Prostate gland (tissue), 2 donors: ENCODE measurements at places on chromosomes 1 and 21.

- no peak for DNase-seq
Measured at GRCh38 chr1:116567790-116568661, 2.8 kb downstream of the CD58 start.

- DNase-seq: no peak
Measured at GRCh38 chr1:198595765-198596164, 43.1 kb upstream of the PTPRC start.

GRCh38 chr1:25106352-25106751, 126.0 kb downstream of the SYF2 start:
- no peak for DNase-seq

GRCh38 chr1:162065016-162065415, 4.5 kb upstream of the NOS1AP start:
- no peak for DNase-seq

GRCh38 chr1:44677201-44677766, 2.8 kb downstream of the ARMH1 start:
- DNase-seq: no peak

GRCh38 chr1:248849637-248850036, 9.2 kb downstream of the ZNF692 start:
- DNase-seq: no peak

GRCh38 chr1:222786121-222786520, 28.7 kb upstream of the DISP1 start:
- no peak for DNase-seq

DNA sequence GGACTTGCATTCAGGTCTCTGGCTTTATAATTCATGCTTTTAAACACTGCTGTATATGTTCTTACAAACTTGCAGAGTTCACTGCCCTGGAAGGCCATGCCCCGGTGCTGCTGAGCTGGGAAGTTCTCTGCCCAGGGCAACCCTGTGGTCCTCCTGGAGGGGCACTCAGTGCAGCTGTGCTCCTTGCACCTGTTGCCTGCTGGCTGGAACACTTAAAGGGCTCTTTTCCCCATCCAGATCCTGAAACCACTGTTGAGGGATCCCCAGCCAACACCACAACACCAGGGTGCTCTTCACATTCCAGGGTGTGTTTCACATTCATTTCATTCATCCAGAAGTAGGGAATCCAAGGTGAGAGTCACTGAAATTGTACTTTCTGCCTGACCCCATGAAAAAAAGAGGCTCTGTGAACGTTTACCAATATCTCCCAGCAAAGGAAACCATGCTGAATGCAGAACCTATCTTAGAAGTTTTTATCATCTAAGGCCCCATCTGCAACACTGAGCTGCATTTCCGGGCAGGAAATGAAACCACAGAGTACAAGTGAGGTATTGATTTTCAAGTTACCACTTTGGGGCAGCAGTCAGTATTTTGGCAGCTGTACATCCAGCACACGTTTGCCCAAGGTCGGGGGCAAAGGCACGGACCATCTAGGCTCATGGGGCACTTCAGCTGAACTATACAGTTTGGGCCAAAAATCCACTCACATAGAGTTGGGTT, 16.4 kb upstream of the KIAA0040 start:
- no peak for DNase-seq

DNA sequence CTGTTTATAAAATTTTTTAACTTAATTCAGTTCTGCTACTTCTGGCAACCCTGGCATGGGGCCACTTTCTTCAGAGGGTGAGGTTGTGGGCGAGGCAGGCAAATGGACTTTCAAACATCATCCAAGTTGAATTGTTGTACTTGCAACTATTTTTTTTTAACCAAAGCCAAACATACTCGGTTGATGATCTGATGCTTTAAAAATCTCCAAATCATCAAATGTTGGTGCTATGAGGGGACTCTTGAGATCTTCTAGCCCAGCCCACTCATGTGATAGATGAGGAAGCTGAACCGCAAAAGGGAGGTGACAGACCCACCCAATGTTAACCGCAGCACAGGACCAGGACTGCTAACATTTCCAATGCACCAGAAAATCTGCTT, 6.7 kb downstream of the SLC1A7 start:
- no peak for DNase-seq

DNA sequence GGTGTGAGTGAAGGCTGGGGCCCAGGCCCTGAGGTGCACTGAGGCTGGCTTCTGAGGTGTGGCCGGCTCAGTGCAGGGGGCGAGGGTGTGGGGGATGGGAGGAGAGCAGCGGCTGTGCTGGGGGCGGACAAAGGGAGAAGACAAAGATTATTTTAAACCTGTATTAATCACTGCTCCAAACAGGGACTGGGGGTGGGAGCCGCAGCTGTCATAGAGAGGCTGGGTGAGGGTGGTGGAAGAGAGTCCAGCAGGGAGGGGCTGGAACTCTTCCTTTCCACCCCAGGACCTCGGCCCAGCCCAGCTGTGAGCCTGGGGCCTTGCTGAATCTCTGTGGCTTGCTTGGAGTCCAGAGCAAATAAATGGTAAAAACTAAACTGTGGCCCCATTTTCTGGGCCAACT, 106.9 kb downstream of the KCND3 start:
- no peak for DNase-seq

DNA sequence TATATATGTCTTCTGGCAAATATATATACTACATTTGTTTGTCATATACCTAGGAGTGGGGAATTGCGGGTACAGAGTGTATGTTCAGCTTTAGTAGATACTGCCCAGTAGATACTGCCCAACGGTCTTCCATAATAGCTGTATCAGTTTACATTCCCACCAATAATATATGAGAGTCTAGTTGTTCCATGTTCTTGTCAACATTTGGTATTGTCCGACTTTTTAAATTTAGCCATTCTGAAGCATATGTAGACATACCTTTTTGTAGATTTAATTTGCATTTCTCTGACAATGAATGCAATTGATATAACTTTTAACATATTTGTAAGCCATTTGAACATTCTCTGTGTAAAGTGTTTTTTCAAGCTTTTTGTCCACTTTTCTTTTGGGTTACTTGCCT, 99.0 kb upstream of the HIVEP3 start:
- no peak for DNase-seq

GRCh38 chr1:30445449-30445848, 277.9 kb downstream of the MATN1 start:
- DNase-seq: no peak

DNA sequence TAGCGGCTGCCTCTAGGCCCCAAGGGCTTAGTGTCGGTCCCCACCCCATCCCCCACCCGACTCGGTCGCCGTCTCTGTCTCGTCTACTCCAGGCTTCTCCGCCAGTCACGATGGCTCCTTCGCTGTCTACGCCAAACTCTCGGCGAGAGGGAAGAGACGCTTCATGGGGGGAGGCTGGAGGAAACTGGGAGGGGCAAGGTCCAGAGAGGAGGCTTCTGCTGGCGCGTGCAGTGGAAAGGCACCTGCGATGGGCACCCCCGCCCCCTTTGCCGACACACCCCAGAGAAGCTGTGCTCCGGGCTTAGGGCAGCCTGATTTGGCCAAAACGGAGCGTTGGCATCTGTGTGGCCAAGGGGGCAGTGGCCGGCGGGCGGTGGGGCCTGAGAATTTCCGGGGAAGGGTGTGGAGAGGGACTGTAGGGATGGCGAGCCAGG, 1.2 kb upstream of the CSMD2 start:
- DNase-seq: no peak

DNA sequence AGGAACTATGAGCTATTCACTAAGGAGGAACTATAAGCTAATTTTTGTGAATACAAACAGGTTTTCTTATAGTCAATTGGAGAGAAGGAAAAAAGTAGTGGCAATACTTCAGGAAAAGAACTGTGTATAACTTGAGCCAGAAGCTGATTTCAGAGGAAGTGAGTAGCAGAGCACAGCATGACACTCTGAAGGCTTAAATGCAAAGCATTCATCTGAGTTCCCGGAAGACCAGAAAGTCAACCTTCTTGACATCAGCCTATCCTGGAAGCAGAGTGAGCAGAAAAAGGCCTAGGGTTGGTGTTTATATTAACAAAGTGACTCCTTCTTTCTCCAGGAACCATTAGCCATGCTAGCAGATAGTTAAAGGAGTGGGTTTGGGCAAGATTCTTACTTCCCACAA, 545.2 kb downstream of the MRPL39 start:
- no peak for DNase-seq

DNA sequence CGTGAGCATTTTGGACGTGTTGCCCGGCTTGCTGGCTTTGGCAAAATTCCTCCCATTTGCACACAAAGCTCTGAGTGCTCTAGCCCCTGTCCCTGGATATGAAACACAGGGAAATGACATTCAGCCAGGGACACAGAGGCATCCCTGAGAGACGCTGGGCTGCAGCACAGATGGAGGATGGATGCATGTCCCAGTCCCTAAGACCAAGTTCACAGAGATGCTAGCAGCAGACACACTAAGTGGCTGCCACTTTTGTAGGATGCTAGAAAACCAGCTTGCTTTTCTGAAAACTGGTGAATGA, 12.5 kb downstream of the ACTRT2 start:
- DNase-seq: no peak

DNA sequence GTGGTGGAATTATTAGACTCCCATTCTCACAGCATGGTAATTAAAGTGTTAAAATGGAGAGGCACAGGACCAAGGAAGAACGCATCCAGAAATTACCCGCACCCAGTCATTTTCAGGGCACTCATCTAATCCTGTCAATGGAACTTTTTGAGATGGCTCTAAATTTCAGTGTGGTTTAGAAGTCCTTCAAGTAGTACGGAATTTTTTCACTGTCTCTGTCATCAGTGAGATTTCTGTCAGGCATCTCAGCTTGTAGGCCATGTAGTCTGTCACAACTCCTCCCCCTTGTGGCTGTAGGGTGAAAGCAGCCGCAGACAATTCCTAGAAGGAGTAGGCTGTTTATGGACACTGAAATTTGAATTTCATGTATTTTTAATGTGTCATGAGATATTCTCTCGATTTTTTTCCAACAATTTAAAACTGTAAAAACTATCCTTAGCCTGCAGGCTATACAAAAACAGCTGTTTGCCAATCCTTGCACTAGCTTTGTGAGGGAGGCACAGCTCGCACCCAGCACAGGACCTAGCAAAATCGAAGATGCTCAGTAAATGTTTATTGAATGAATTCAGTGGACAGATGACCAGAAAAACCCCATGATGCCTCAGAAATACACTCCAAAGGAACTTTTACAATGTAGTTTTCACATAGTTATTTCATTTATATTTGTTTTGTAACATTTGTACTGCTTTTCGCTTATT, 6.6 kb upstream of the NUP133 start:
- peak; percentile 66 for DNase-seq

- no peak for DNase-seq
Measured at GRCh38 chr1:29052941-29053340, 70.8 kb downstream of the TMEM200B start.

GRCh38 chr1:77081834-77082233, 137.4 kb downstream of the PIGK start:
- no peak for DNase-seq

GRCh38 chr1:16998589-16998988, 13.1 kb downstream of the ATP13A2 start:
- peak; percentile 47 for DNase-seq

DNA sequence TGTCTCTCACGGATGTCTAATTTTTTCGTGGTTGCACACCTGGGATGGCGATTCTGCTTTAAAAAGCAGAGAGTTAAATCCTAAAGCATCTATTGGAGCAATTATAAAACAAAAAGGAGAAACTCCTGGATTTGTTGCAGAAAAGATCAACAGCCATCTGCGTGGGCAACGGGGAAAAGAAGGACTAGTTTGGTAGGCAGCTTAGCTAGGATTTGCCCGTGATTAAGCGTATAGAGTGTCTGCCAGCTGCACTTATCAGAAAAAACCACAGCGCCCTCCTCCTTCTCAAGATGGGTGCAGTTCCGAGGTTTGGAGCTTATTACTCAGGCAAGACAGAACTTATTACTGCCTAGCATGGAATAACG, 526 bp upstream of the SLC25A24 start:
- peak; percentile 63 for DNase-seq

DNA sequence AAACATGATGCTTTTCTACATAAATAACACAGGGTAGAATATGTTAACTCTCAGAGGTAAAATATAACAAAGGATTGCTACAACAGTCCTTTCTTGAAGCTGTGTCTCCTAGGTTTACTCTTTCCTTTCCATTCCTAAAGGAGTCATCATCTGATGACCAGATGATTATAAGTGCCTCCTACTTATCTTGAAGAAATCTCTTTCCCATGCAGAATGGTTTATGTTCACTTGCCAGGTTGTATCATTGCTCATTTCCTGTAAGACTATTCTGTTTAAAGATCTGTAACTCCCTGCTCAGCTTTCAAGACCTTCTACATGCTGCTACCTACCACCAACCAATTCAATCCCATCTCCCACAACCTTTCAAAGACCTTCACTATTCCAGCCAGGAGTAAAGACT, 51.5 kb upstream of the PTCH2 start:
- DNase-seq: no peak

DNA sequence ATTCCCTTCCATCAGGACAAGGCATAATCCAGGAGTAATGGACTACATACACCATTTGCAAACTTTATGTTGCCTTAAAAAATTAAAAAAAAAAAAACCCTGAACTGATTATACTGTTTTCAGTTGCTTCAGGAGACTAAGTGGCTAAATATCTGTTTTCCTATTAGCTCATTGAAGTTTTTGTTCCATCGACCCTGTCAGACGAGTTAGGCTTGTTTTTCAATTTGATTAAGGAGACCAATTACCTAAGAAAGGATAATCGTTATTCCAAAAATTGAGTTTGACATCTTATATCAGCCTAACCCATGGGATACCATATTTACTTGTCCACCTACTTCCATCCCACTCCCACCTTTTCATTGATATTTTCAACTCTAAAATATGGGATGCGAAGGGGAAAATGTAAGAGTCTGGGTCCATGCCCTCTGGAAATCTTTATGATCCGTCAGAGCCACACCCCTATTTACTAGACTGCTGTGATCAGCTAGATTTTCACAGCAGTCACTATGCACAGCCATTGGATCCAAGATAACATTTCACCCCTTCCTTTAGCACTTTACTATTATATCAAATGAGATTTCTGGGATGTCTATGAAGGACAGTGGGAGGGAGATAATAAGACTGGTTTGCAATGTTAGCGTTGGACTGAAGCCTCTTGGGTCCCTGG, 41.0 kb downstream of the IL12RB2 start:
- no peak for DNase-seq

- DNase-seq: no peak
Measured at GRCh38 chr1:180231506-180231921, 1.4 kb downstream of the LHX4 start.

- DNase-seq: no peak
Measured at GRCh38 chr1:19859876-19860275, 22.3 kb upstream of the OTUD3 start.

DNA sequence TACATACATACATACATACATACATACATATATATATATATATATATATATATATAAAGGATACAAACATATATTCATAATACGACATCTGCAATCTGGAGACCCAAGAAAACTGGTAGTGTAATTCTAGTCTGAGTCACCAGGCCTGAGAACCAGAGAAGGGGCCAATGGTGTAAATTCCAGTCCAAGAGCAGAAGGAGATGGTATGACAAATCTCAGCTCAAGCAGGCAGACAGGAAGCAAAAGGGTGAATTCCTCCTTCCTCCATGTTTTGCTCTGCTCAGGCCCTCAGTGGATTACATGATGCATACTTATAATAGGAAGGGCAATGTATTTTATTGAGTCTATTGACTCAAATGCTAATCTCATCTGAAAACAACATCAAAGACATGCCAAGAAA, 1060.4 kb upstream of the TMPRSS15 start:
- DNase-seq: no peak
